Memory B cell (primary cell): ENCODE measurements at places on chromosomes 1 and 21.
A peak's percentile ranks its signal among the peaks of the same experiment; 100 is the strongest.

GRCh38 chr1:186152620-186153239 lies 222.3 kb downstream of the TPR start:
- no peak for DNase-seq
- H3K4me3 ChIP-seq: no peak overlapping the region
- no peaks in the 10 kb centered on the region for H3K27me3 ChIP-seq
- no peaks in the 10 kb centered on the region for H3K4me1 ChIP-seq

- peaks cover 1% of the 10 kb centered on the region for H3K36me3 ChIP-seq
- no peak for DNase-seq
- H3K27me3 ChIP-seq: peaks cover 2% of the 10 kb centered on the region
- H3K27ac ChIP-seq: no peak overlapping the region
- peaks cover 8% of the 10 kb centered on the region for H3K4me1 ChIP-seq
Measured at GRCh38 chr1:3903141-3904005, 3.3 kb upstream of the C1orf174 start.

GRCh38 chr1:24421502-24421901 lies 5.9 kb downstream of the NIPAL3 start:
- no peak overlapping the region for H3K4me3 ChIP-seq
- H3K27ac ChIP-seq: no peak overlapping the region
- peaks cover 33% of the 10 kb centered on the region for H3K4me1 ChIP-seq
- H3K27me3 ChIP-seq: no peaks in the 10 kb centered on the region

DNA sequence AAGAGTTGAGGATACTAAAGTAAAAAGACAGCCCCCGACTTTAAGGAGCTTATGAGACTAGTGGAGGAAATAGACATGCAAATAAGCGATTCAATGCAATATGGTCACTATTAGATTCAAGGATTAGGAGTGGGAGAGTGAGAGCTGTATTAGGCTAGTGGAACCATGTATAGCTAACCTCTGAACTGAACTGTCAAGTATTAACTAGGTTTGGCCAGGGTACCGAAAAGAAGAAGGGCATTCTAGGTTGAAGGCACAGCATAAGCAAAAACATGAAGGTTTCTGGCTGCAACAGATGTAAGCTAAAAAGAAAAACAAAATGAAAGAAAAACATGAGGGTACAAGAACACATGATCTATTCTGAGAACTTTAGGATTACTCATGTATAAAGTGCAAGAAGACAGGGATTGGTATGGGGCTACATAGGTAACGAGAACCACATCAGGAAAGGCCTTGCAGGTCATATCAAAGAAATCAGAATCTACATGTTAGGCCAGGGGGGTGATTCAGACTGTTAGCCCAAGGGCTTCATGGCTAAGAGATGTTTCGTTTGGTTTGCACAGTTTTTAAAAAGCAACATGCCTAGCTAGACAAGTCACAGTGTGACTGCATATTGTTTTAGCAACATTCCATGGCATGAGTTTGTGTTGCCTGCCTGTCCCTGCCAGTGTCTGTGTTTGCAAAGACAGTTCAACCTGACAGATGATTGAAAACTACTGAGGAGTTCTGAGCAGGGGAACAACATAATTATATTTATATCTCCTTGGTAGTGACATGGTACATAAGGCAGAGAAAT lies 54.4 kb upstream of the HAO2 start:
- no peak overlapping the region for H3K4me3 ChIP-seq
- DNase-seq: no peak
- H3K4me1 ChIP-seq: no peaks in the 10 kb centered on the region
- H3K36me3 ChIP-seq: no peaks in the 10 kb centered on the region

GRCh38 chr1:175414291-175414884 lies 221.8 kb upstream of the KIAA0040 start:
- no peak overlapping the region for H3K27ac ChIP-seq
- peaks cover 1% of the 10 kb centered on the region for H3K27me3 ChIP-seq

- peaks cover 25% of the 10 kb centered on the region for H3K4me1 ChIP-seq
- H3K27ac ChIP-seq: no peak overlapping the region
- H3K27me3 ChIP-seq: peaks cover 15% of the 10 kb centered on the region
- H3K4me3 ChIP-seq: peak overlapping the region; percentile 81
Measured at GRCh38 chr1:52140633-52141512, 1.0 kb upstream of the ZFYVE9 start.

DNA sequence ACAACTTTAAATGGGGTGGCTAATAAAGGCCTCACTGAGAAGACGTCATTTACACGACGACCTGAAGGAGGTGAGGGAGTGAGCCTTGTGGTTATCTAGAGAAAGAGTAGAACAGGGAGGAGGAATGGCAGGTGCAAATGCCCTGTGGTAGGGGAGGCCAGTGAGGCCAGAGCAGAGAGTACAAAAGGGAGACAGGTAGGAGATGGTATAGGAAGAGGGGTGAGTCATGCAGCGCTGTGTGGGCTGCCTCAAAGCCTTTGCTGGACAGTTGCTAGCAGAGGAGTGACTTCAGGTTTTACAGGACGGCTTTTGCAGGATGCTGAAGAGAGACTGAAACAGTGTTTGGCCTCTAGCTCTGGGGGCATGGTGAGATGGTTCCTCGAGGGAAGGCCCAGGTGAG lies 116.0 kb downstream of the IER5 start:
- H3K4me1 ChIP-seq: no peaks in the 10 kb centered on the region
- no peaks in the 10 kb centered on the region for H3K36me3 ChIP-seq
- no peak overlapping the region for H3K4me3 ChIP-seq

GRCh38 chr1:109252167-109252892 lies 3.0 kb downstream of the CELSR2 start:
- H3K27me3 ChIP-seq: peaks cover 21% of the 10 kb centered on the region
- no peak for DNase-seq
- H3K27ac ChIP-seq: no peak overlapping the region
- H3K4me3 ChIP-seq: no peak overlapping the region
- no peaks in the 10 kb centered on the region for H3K36me3 ChIP-seq

GRCh38 chr1:65230731-65231481 lies 78.4 kb upstream of the DNAJC6 start:
- no peak overlapping the region for H3K27ac ChIP-seq
- H3K27me3 ChIP-seq: peaks cover 7% of the 10 kb centered on the region
- no peaks in the 10 kb centered on the region for H3K4me1 ChIP-seq
- no peak for DNase-seq
- H3K4me3 ChIP-seq: no peak overlapping the region

GRCh38 chr1:212401838-212402582 lies 12.7 kb downstream of the PACC1 start:
- H3K4me3 ChIP-seq: no peak overlapping the region
- DNase-seq: no peak
- H3K27me3 ChIP-seq: no peaks in the 10 kb centered on the region
- H3K27ac ChIP-seq: no peak overlapping the region
- peaks cover 14% of the 10 kb centered on the region for H3K4me1 ChIP-seq

DNA sequence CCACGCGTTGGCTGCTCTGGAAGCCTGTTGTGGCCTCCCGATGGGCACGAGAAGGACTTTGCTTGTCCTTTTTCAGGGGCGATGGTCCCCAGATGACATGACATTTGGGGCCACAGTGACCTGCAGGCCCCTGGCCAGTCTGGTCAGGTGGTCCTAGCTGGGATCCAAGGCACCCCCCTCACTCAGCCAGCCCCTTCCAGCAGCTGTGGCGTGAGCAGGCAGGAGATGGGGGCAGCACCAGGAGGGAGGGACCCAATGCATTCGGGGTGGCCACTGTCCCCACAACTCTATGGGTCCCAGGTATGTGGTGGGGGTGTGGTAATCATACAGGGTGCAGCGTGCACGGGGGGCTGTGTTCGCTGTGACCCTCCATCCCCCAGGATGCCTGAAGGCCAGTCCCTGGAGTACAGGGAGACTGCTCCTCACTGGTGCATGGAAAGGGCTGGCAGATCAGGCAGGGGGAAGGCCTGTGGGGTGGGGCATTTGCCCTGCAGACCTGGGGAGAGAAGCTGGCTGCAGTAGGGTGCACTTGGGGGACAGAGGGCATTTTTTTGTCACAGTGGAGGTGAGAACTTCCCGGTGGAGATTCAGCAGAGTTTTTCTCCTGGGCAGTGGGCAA lies 31.7 kb downstream of the WNT3A start:
- H3K4me1 ChIP-seq: no peaks in the 10 kb centered on the region
- peaks cover 13% of the 10 kb centered on the region for H3K27me3 ChIP-seq
- H3K4me3 ChIP-seq: no peak overlapping the region
- peaks cover under 1% of the 10 kb centered on the region for H3K36me3 ChIP-seq
- H3K27ac ChIP-seq: no peak overlapping the region

GRCh38 chr1:42993502-42994136 lies 35.0 kb upstream of the SLC2A1 start:
- peak; percentile 39 for DNase-seq
- H3K4me1 ChIP-seq: peaks cover 14% of the 10 kb centered on the region
- H3K27me3 ChIP-seq: no peaks in the 10 kb centered on the region
- peaks cover 11% of the 10 kb centered on the region for H3K36me3 ChIP-seq

- H3K27ac ChIP-seq: no peak overlapping the region
- DNase-seq: no peak
Measured at GRCh38 chr21:39011911-39012310, 171.3 kb downstream of the PSMG1 start.

- no peaks in the 10 kb centered on the region for H3K36me3 ChIP-seq
- no peaks in the 10 kb centered on the region for H3K4me1 ChIP-seq
- H3K27ac ChIP-seq: no peak overlapping the region
- no peak for DNase-seq
- H3K27me3 ChIP-seq: peaks cover 1% of the 10 kb centered on the region
Measured at GRCh38 chr1:82837766-82838465, 1037.2 kb downstream of the ADGRL2 start.

GRCh38 chr1:221100611-221101010 lies 221.4 kb downstream of the HLX start:
- H3K27me3 ChIP-seq: no peaks in the 10 kb centered on the region
- H3K27ac ChIP-seq: no peak overlapping the region
- H3K4me1 ChIP-seq: peaks cover 20% of the 10 kb centered on the region
- DNase-seq: no peak
- peaks cover 5% of the 10 kb centered on the region for H3K36me3 ChIP-seq
- no peak overlapping the region for H3K4me3 ChIP-seq

GRCh38 chr1:55352811-55353180 lies 137.6 kb upstream of the USP24 start:
- H3K4me1 ChIP-seq: no peaks in the 10 kb centered on the region
- H3K36me3 ChIP-seq: no peaks in the 10 kb centered on the region
- H3K27me3 ChIP-seq: peaks cover 16% of the 10 kb centered on the region
- H3K4me3 ChIP-seq: no peak overlapping the region

DNA sequence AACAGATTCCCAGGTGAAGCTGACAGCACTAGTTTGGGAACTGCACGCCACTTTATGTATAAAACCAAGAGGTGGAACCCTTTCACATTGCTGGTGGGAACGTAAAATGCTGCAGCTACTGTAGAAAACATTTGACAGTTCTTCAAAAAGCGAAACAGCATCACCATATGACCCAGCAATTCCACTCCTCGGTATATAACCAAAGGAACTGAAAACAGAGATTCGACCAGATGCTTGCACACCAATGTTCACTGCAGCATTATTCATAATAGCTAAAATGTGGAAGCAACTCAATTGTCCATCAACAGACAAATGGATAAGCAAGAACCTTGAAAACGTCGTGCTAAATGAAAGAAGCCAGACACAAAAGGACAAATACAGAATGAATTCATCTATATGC lies 17.5 kb downstream of the RSPH1 start:
- H3K27me3 ChIP-seq: peaks cover 17% of the 10 kb centered on the region
- no peak overlapping the region for H3K4me3 ChIP-seq

- no peak overlapping the region for H3K27ac ChIP-seq
- DNase-seq: no peak
- no peaks in the 10 kb centered on the region for H3K4me1 ChIP-seq
- H3K4me3 ChIP-seq: no peak overlapping the region
Measured at GRCh38 chr21:40636026-40636425, 210.9 kb downstream of the DSCAM start.

- peaks cover 19% of the 10 kb centered on the region for H3K4me1 ChIP-seq
- peak overlapping the region; percentile 96 for H3K4me3 ChIP-seq
- peak overlapping the region; percentile 95 for H3K27ac ChIP-seq
- DNase-seq: no peak
- H3K36me3 ChIP-seq: no peaks in the 10 kb centered on the region
Measured at GRCh38 chr1:28642056-28642846, 616 bp downstream of the TAF12 start.

DNA sequence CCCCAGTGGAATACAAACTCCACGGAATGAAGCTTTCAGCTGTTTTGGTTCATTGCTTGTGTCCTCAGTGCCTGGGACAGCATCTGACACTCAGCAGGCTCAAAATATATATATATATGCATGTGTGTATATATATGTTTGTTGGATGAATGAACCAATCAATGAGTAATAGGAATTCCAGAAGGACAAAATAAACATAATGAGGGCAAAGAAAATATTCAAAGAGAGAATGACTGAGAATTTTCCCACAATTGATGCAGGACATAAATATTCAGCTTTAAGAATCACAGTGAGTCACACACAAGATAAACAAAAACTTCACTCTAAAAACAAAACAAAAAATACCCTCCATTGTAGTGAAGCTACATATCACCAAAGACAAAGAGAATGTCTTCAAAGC lies 64.0 kb downstream of the CHD5 start:
- no peaks in the 10 kb centered on the region for H3K36me3 ChIP-seq
- H3K27ac ChIP-seq: no peak overlapping the region
- no peaks in the 10 kb centered on the region for H3K4me1 ChIP-seq

- peaks cover 8% of the 10 kb centered on the region for H3K36me3 ChIP-seq
- peaks cover 5% of the 10 kb centered on the region for H3K4me1 ChIP-seq
- H3K27me3 ChIP-seq: no peaks in the 10 kb centered on the region
- H3K4me3 ChIP-seq: no peak overlapping the region
Measured at GRCh38 chr1:10185759-10186158, 24.6 kb upstream of the KIF1B start.

- peaks cover 37% of the 10 kb centered on the region for H3K4me1 ChIP-seq
- peak overlapping the region; percentile 98 for H3K4me3 ChIP-seq
- H3K36me3 ChIP-seq: peaks cover 3% of the 10 kb centered on the region
- H3K27ac ChIP-seq: peak overlapping the region; percentile 94
Measured at GRCh38 chr1:197200272-197200899, 53.9 kb upstream of the ASPM start.

GRCh38 chr21:46340998-46341397 lies 17.0 kb downstream of the PCNT start:
- H3K27me3 ChIP-seq: no peaks in the 10 kb centered on the region
- DNase-seq: no peak
- peaks cover 26% of the 10 kb centered on the region for H3K36me3 ChIP-seq
- H3K4me1 ChIP-seq: peaks cover 2% of the 10 kb centered on the region
- no peak overlapping the region for H3K27ac ChIP-seq
- H3K4me3 ChIP-seq: no peak overlapping the region

DNA sequence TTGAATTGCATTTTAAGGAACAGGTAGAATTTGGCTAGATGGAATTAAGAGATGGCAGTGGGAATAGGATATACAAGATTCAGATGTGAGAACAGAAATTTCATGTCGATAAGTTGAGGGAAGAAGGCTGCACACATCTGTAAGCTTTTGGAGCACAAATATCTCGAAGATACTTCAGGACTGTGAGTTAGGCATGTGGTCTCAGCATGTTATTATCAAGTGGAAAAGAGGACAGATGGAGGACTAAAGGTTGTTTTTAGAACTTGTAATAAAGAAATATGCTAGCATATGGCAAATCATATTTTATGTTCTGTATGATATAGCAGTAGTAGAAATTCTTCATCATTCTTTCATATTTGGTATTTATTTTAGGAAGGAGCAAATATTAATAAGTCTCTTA lies 61.5 kb downstream of the KIF1B start:
- H3K4me1 ChIP-seq: no peaks in the 10 kb centered on the region
- H3K27me3 ChIP-seq: no peaks in the 10 kb centered on the region
- no peak overlapping the region for H3K4me3 ChIP-seq
- peaks cover 16% of the 10 kb centered on the region for H3K36me3 ChIP-seq
- H3K27ac ChIP-seq: no peak overlapping the region

- no peak overlapping the region for H3K4me3 ChIP-seq
- H3K27ac ChIP-seq: no peak overlapping the region
- H3K27me3 ChIP-seq: peaks cover 7% of the 10 kb centered on the region
- H3K4me1 ChIP-seq: peaks cover 2% of the 10 kb centered on the region
- H3K36me3 ChIP-seq: no peaks in the 10 kb centered on the region
Measured at GRCh38 chr1:14254251-14254650, 344.2 kb upstream of the KAZN start.

GRCh38 chr1:32892368-32893197 lies 6.3 kb downstream of the HPCA start:
- peak overlapping the region; percentile 71 for H3K4me3 ChIP-seq
- no peak overlapping the region for H3K27ac ChIP-seq
- peaks cover 2% of the 10 kb centered on the region for H3K36me3 ChIP-seq
- DNase-seq: peak; percentile 50
